Activated naive CD4-positive, alpha-beta T cell treated with anti-CD3 and anti-CD28 coated beads, Interleukin-2, amount 10 ng/mL, durations not matched to agents 7 days and 5 days (primary cell): ENCODE measurements at places on chromosomes 2 and 18.

- DNase-seq, result no peak
These were observed 60.1 kb downstream of the MOB4 start for GRCh38 chr2:197575987-197576386.

- no peak for DNase-seq
These were observed 453.3 kb downstream of the MEIS1 start for GRCh38 chr2:66888246-66888645.

- no peak for DNase-seq
These were observed 131.9 kb downstream of the MYO1B start for GRCh38 chr2:191376981-191377629.

DNA sequence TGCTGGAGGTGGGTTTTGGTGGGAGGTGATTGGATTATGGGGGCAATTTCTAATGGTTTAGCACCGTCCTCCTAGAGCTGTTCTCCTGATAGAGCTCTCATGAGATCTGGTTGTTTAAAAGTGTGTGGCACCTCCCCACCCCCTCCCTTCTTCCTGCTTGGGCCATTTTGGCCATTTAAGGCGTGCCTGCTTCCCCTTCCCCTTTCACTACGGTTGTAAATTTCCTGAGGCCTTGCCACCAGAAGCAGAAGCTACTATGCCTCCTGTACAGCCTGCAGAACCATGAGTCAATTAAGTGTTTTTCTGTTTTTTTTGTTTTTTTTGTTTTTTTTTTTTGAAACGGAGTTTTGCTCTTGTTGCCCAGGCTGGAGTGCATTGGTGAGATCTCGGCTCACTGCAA, 335.7 kb upstream of the HS6ST1 start:
- no peak for DNase-seq
